ENCODE measurements at places on chromosomes 7 and 10.

DNA sequence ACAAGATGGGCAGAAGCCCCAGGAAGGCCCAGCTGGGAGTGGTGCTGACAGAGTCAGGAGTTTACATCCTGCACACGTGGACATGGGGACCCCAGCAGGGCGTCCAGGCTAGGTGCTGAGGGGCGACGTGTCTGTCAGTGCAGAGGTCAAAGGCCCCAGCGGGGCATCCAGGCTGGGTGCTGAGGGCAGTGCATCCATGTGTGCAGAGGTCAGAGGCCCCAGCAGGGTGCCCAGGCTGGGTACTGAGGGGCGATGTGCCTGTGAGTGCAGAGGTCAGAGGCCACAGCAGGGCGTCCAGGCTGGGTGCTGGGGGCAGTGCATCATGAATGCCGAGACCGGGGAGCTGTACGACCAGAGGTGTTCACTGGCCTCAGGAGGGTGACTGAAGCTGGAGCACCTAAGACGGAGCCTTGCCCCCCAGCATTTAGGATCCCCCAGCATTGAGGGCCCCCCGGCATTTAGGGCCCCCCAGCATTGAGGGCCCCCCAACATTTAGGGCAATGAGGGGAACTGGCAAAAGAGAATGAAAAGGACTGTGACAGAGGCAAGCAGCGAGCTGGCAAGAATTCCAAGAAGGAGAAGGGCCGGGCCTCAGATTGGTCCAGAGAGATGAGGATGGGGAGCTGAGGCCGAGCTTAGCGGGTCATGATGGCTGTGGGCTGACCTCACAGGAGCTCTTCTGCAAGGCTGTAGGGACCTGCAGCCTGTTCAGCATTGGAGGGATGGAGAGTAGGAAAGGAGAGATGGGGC, 474.9 kb downstream of the PTPRN2 start:
- no peak for DNase-seq

DNA sequence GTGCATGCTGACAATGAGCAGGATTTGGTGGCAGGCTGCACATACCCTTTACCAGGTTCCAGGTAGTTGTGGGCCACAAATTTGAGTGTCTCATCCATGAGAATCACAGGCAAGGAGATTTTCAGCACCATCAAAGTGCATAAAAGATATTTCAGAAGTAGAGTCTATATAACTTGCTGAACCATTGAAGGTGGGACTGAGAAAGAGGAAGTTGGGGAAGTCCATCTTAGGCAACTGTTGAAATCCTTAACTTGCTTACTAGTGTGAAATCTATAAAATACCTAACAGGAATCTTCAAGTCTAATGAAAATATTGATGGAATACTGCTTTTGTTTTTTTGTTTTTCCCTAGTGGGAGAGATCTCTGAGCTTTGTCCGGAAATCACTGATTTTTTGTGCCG, 325.1 kb upstream of the PLXDC2 start:
- no peak for DNase-seq

- DNase-seq, result no peak
These were observed 4.6 kb downstream of the INPP5A start for GRCh38 chr10:132542086-132542775.

DNA sequence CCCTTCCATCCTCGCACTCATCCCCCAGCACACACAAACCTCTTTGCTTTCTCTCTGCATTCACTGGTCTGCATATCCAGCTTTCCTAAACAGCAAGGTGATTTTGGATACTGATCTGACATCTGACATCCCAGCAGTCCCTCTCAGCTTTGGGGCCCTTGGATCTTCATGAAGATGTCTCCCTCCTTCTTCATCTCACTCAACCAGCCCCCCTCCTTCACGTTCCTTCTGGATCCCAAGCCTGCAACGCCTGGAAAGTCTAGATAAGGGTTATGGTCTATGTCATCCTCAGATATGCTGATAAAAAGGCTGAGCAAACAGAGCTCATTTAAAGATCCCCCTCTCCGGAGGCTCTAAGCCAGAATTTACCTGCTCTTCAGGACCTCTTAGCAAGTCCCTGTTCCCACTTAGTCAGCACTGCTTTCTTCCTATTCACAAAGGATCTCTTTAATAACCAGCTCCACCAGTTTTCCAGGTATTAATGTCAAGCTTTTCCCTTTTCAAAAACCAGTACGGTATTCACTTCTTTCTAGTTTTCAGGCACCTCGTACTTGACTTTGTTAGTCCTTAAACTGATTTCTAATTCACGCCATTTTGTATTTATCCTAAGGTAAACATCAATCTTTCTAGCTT, 38.9 kb downstream of the CREB3L2 start:
- no peak for DNase-seq

DNA sequence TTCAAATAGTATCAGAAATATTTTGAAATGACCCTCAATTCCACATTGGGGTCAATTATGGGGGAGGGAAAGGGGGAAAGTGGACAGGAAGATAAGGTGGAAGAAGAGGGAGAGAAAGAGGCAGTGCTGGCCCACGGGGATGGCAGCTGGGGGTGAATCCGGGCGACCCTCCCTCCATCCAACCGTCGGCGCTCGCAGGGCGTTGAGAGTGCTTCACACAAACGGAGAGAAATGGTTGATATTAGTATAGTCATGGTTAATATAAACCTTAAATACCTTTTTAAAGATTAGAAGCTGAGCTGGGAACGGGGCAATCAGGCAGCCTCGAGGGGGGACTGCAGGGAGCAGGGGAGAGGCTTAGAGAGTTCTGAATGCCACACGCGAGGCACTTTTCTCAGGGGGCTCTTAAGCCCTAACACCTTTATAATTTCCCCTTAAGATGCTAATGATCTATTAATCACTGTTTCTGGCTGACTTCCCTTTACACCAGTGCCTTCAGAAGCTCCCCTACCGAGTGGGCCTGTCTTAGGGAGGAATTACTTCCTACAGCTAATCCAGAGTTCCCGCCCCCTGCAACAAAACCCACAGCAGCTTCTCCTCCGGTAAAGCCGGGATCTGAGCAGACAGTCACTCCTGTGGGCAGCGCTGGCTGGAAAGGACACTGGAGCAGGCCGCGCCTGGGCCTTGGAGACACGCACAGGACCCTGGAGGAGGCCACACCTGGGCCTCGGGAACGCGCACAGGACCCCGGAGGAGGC, 39.5 kb downstream of the PRKAG2 start:
- no peak for DNase-seq

DNA sequence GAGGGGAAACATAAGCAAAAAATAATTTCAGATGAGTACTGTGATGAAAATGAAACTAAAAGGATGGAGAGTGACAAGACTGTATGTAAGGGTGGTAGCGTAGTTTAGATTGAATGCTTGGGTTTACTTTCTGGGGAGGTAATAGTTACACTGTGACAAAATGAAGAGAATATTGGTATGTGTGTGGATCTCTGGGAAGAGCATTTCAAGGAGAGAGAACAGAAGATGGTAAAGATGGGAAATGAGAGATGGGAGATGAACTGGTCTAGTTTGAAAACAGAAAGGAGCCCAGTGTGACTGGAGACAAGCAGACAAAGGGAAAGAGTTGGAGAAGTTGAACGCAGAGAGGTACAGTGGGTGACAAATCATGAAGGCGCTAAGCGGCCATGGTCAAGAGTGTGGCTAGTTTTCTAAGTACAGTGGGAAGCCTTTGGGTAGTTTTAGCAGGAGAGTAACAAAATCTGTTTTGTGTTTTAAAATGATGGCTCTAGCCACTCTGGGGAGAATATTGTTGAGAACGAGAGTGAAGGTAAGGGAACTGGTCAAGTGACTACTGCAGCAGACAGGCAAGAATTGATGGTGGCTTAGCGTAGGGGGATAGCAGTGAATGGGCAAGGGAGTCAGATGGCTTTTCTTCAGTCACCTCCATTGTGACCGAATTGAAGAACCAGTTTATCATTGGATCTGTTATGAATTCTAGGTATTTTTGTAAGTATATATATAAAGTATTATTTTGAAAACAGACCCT, 22.6 kb downstream of the PALS2 start:
- DNase-seq, result no peak

Data from activated CD4-positive, alpha-beta T cell treated with anti-CD3 and anti-CD28 coated beads for 1 hour (primary cell).